ENCODE measurements at places on chromosomes 3 and 15.

GRCh38 chr3:152646004-152646403 lies 188.9 kb upstream of the P2RY1 start:
- DNase-seq = no peak

DNA sequence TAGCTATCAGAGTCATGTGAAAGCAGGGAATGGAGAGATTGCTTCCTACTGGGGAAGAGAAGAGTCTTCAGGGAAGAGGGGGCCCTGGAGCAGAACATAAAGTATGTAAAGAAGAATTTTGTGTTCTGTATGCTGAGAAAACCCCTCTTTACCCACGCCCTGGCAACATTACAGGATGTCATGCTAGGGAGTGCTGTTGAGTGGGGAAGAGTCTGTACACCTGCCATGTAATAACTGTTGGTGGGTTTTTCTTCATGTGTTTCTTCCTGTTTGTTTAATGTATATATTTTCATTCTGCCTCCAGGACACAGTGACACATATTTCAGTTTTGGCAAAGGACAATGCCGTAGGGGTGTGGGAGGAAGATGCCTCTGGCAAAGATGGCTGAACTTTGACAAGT lies 122.8 kb upstream of the LPP start:
- DNase-seq = no peak

DNA sequence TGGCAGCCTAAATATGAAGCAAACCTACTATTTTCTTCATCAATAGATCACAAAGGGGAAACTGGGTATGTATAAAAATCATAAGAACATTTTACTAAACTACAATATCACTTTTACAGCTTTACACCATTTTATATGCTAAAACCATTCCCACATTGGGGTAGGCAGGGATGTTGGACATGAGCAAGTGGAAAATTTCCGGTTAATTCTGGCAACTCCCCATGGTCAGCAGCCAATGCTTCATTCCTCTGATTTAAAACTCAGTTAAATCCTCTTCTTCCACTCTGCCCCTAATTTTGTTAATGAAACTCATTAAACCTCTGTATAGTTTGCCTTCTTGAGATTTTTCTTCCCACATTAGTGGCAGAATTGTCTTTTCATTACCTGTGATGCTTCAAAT lies 552.5 kb upstream of the NECTIN3 start:
- DNase-seq = no peak

- DNase-seq = no peak
Observed at GRCh38 chr3:103389356-103389755, 954.5 kb downstream of the ZPLD1 start.

DNA sequence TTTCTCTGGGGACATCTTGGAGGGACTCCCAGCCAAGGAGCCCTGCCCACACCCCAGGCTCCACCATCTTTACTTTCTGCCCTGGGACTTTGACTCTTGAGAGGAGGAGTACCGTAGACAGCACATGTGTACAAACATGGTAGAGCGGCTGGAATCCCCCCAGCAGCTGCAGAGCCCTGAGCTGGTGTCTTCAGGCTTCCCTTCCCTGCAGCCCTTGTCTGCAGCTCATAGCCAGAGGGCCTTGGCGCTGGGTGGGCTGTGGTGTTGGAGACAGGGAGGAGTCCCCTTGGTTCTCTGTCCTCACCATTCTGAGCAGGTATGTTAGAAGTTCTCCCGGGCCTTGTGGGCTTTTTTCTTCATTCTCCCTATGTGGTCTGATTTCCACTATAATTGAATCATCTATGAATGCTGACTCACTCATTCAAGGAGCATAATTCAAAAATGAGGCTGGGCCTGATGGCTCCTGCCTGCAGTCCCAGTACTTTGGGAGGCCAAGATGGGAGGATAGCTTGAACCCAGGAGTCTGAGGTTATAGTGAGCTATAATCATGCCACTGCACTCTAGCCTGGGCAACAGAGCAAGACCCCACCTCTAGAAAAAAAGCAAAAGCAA lies 97.8 kb upstream of the MEF2A start:
- no peak for DNase-seq

GRCh38 chr3:150132101-150132749 lies 161.5 kb upstream of the PFN2 start:
- no peak for DNase-seq

DNA sequence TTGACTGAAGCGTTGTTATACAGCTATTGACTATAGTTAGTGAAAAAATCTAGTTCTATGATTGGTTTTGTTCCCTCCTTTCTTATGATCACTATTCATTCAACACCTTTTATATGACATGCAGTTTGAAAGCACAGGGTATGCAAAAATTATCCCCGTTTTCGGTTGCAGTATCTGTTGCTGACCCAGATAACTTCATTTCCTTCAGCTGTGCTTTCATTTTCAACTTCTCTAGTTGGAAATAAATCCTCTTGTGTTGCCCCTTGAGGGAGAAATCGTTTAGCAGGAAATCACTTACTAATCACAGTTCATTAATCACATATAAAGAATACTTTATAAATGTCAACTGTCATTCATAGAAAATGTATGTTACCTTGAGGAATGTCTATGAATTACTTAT lies 55.1 kb downstream of the MBNL1 start:
- DNase-seq = no peak

GRCh38 chr15:77058468-77058867 lies 12.4 kb downstream of the TSPAN3 start:
- DNase-seq = no peak

DNA sequence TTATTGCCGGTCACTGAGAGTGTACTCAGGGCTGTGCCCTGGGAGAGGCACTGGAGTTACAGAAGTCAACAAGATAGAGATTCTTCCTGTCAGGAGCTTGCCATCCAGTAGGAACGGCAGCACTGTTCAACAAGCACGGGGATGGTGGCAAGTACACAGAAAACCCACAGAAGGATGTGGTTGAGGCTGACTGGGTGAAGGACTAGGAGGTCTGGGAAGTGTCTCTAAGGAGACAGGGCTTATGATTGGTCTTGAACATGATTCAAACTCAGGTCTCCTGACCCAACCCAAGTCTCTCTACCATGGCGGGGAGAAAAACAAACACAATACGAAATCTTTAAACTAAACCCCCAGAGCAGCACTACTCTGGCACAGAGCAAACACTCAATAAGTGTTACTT lies 37.6 kb downstream of the ERICH6 start:
- no peak for DNase-seq

- DNase-seq = no peak
Observed at GRCh38 chr15:35054380-35054779, 30.7 kb downstream of the NANOGP8 start.

DNA sequence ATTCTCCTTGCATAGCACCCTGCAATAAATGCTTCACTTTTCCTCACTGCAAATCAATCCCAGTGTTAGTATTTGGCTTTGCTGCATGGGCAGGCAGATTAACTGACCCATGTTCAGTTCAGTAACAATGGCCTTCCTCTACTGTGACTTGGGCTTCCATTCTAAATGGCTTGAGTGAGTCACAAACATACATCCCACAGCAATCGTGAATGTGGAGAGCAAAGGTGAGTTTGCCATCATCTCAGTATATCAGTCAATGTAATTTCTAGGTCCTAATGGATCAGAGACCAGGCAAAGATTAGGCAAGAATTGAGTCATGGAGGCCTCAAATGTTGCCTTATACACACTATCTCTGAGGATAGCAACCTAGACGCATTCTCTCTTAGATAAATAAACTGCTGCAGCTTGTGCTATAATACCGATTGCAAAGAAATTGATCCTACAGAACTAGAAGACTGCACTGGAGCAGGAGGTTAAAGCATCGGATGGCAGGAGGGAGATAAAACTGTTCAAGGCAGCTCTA lies 8.3 kb upstream of the ATP8B4 start:
- DNase-seq = no peak

GRCh38 chr15:71364117-71364584 lies 248.9 kb downstream of the THSD4 start:
- DNase-seq = no peak

DNA sequence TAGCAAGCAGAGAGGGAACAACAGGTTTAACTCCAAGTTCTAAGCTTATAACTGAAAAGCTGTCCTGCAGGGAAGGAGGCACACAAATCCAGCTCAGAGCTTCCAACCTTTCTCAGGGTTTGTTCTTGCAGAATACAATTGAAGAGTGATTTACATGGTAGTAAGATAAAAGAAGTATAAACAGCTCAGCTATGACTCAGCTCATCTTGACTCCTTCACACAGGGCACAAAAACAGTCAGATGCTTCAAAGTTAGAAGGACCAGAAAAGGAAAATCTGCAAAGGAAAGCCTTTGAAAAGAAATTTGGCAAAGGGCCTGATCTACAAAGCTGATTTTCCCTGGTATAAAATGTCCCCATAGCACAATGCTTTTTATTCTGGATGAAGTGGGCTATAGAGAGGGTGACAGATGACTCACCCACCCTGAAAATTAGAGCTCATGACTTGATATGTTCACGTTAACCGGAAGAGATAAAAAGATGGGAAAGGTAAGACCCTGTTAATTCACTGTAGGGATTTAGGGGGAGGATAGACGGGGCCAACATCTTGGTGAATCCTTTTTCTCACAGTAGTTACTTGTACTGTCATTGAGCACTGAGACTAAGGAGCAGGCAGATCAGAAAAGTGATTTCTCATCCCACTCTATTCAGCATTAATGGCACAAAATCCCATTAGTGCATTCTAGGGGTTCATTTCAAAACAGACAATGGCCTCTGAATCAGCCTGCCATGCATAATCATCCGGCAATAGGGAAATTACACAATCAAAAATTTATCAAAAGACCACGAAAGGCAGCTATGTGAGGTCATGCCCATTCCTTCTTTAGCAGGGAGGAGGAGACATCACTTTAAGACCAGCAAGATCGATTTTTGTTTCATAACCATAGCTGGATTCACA lies 143.5 kb downstream of the GAP43 start:
- no peak for DNase-seq

DNA sequence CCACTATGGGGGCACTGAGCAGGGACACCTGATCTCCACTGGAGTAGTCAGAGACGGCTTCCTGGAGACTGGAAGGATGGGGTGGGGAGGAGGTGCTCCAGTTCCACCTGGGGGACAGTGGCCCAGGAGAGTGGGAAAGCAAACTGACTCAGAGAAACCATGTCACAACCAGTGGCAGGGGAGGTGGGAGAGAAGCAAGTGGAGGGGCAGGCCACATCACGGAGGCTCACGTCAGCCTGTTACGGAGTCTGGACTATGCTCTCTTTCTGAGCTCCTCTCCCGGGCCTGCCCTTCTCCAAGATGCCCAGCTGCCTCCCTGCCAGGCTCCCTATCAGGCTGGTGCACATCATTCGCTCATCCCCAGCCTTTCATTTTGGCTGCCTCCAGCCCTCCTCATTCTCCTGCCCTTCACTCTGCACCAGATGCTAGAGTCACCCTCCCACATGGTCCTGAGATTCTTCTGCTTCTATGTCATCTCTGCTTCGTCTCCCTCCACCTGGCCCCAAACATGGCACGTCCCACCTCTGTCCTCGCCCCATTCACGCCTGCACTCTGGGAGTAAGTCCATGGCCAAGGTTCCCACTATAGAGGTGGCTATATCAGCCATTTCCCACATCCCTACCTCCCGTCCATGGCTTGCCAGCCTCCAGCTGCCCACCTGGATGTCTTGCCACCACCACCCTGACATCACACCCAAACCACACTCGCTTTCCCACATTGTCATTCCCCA lies 100.3 kb downstream of the ADCY5 start:
- DNase-seq = no peak

GRCh38 chr15:99322643-99323405 lies 71.5 kb downstream of the LRRC28 start:
- no peak for DNase-seq

DNA sequence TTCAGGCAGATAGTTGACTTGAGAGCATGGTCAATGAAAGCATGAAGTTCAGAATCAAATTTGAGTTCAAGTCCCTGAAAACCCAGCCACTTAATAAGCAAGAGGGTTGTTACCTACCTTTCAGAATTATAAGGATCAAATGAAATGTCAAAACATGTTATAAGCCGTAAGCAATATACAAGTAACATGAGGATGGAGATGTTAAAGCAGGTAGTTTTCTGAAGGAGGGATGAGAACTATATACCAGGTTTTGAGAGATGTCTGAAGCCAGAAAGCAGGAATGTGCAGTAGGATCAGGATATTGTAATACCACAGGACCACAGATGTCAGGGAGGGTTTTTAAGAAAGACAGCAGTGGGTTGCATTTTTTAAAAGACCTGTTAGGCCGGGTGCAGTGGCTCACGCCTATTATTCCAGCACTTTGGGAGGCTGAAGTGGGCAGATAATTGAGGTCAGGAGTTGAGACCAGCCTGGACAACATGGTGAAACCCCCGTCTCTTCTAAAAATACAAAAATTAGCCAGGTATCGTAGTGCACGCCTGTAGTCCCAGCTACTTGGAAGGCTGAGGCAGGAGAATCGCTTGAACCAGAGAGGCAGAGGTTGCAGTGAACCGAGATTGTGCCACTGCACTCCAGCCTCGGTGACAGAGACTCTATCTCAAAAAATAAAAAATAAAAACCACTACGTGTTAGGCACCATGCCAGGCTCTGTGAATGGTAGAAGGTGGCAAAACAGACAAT lies 6.9 kb upstream of the EIF3J start:
- DNase-seq = no peak
